ENCODE measurements at places on chromosomes 1 and 21.
A peak's percentile ranks its signal among the peaks of the same experiment; 100 is the strongest.

GRCh38 chr1:206912445-206913095 is 9.2 kb downstream of the FCMR start:
- peak; percentile 67 for DNase-seq

GRCh38 chr1:70487910-70488665 is 77.0 kb downstream of the CTH start:
- DNase-seq = peak; percentile 7

- peak; percentile 36 for DNase-seq
These were observed 214.1 kb downstream of the NUF2 start for GRCh38 chr1:163535807-163536206.

DNA sequence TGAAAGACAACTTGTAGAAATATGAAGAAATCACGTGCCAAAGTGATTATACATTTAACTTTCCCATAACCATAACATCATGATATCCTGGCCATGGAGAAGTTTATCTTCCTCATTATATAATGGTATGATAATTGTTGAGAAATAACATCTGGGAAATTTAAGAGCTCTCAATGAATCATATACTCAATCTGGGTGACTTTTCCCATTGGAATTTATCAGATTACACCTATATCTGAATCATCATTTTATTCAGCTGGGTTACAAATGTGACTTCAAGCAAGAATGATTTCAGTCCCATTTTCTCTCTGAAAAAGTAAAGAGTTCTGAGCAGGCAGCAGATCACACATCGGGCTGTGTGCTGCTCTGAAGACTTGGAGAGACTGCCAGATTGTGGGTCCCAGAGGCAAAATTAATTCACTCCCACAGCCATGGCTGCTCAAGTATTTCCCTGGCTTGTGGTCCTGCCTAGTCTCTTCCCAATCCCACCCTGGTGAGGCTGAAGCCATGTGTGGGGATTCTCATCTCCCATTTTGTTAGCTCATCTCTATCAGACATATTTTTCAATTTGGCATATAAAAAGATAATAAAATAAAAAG is 278.0 kb downstream of the MRPL39 start:
- DNase-seq = no peak
